ENCODE measurements at places on chromosomes 1 and 21. TPM values are rescaled to one million over a fixed set of nuclear protein-coding genes. Genes with fewer than 3 reads are reported as not detected.
A peak's percentile ranks its signal among the peaks of the same experiment; 100 is the strongest.

DNA sequence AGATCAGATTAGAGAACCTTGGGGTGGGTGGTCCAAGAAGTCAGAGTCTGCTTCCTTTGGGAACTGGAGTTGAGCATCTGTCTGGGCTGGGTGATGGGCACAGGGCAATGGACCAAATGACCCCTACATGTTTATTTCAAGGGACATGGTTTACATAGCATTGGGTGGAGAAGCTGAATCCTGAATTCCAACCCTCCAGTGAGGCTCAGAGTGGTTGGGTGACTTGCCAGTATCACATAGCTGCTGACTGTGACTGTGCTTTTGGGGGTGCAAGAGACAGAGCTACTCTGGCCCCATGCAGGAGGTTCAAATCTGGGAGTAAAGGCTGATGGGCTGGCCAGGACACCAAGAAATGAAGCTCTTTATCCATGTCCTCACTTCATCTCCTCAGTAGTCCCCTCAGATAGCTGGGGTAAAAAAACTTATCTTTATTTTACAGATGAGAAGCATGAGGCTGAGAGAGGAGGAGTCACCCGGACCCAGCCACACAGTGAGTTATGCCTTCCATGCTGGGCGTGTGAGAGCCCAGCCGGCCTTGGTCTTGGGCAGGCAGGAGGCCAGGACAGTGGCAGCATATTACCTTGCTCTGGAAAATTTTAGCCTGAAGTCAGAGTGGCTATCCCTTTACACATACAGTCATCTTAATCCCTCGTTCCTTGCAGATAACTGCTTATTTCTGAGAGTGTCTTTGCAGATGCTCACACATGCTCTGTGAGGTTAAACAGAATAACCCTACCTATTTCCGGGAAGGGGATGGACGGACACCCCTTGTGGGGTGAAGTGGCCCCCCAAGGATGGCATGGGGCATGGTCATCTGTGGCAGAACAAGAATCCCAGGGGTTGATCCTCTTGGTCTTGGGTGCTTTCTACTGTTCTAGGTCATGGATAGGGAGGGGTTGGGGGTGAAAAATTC, 2.8 kb upstream of the SERINC2 start:
- no peak for ATAC-seq

DNA sequence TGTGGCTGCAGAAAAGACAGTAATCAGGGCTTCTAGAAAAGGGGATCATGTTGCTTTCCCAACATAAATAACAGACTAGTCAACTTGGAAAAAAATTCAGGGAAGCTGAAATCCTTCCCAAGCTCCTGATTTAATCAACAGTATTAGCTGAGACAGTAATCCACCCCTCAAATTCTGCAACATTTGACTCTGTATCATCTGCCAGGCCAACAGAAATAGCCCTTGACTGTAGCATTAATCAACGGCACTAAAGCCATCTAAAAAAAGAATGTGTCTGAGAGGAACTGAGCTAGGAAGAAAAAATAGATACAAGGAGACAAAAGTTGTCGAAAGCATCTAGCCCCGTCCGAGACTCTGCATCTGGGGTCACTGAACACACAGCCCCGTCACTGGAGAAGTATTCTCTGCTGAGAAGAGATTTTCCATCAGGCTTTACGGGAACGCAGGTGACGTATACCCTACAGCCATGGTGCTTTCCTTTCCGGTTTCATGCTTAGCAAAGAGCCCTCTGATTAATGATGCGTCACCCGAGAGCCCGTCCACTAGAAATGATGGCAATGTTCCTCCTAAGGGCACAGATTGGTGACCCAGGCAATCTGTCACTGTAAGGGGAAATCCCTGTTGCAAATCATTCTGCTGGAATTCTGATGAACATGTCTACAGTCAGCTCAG, 42.1 kb upstream of the TP53BP2 start:
- peak; percentile 91 for ATAC-seq

Gene ACTL8
- total RNA-seq = not detected

Gene TIAM1
- total RNA-seq = 4.5 TPM
